ENCODE measurements at places on chromosomes 2 and 18.

DNA sequence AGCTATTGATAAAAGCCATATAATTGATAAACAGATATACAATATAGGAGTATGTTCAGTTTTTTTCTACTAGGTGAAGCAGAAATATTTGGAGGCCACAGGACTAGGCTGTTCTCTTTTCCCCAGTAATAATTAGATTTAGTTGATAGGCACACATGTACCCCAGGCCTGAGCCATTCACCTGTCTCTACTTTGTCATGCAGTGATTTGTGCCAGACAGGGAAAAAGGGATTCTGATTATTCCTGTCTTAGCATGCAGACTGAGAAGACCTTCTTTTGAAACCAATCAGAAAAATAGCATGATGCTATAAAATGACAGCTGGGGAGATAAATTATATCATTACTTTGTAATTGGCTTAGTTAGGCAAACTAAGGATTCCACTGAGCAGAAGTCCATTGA lies 94.3 kb downstream of the DOCK10 start:
- DNase-seq: no peak

DNA sequence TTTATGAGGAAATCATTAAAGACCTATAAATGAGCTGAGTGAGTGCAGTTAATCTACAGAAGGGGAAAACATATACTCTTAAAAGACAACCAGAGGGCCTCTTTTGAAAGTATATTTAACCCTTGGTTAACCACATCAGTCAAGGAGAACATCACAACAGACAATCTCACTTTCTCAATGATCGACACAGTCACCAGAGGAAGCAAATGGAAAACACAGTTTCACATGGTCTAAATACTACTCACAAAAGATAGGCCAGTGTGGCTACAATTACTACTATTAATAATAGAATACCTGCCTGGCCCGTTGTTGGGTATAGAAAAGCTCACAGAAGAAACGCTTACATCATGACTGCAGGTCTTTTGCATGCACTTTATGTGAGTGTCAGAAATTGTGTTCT lies 426.2 kb downstream of the NCKAP5 start:
- DNase-seq: no peak

DNA sequence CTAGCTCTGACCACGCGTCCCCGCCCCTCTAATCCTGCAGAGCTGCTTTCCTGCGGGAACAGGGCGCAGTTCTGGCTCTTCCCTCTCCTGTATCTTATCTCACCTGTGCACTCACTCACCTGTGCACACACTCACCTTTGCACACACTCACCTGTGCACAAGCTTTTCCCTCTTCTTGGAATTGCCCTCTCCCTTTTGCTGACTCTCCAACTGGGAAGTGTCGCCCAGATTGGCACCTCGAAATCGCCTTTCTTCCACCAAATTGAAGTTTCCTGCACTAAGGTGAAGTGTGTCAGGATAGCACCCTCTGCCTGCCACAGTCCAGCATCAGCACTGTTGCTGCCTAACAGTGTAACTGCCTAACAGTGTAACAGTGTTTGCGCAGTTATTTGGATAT lies 566 bp upstream of the CMPK2 start:
- peak; percentile 31 for DNase-seq

- DNase-seq: peak; percentile 65
Measured at GRCh38 chr18:47772374-47773248, 157.8 kb downstream of the SMAD2 start.

DNA sequence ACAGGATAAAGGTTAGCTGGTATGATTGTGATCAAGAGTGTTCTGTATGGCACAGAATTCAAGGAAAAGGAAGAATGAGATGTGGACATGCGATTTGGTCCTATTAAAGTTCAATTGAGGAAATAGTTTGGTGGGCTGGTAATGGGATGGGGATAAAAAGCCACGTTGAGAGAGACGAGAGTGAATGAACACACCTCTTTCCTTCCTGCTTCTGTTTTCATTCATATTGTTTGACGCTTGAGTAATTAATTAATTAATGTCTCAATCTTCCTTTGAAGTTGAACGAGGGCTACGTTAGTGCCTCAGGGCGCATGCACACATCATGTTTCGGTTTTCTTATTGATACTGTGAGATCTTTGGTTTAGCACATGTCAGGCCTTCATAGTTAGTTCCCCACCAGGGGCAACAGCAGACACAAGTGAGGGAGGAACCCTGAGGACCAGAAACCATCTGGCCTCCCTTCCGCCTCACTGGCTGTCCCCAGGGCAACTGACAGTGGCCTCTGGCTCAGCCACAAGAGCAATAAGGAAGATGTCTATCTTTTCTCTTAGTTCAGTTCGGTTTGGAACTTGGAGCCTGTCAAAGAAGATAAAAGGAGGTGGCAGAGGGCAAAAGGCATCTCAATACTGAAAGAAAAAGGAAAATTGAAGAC lies 116.0 kb downstream of the LIPG start:
- DNase-seq: no peak

DNA sequence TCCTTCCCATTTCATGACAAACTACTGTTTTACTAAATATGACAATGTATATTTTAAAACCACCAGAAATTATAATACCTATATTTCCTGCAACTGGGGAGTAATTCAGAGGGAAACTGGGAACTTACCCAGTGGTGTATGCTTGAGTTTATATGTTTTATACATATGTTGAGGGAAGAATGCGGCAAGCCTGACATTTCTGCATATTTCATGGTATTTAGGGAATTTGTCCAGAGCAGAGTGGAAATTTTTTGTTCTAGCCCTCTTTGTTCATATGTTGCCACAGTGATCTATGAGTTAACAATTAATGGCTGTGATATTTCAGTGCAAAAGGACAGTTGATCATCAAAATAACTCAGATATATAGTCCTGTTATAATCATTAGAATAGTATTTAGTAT lies 230.8 kb upstream of the VWC2L start:
- no peak for DNase-seq

GRCh38 chr2:83595121-83595690 lies 863.9 kb downstream of the SUCLG1 start:
- DNase-seq: no peak

DNA sequence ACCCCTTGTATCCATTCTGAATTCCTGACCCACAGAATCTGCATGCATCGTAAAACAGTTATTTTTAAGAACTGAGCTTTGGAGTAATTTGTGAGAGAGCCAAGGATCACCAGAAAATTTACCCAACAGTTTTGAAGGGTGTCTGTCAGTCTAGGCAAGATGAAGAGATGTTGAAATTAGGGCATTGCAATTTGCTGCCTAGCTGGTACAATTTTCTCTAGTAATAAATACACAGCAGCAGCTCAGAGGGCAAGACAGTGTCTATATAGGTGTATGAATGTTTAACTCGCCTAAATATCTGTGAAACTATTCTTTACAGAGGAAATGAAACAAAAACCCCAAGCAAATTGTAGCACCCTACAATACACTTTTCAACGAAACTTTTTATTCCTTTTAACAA lies 377.8 kb upstream of the POU3F3 start:
- DNase-seq: no peak

DNA sequence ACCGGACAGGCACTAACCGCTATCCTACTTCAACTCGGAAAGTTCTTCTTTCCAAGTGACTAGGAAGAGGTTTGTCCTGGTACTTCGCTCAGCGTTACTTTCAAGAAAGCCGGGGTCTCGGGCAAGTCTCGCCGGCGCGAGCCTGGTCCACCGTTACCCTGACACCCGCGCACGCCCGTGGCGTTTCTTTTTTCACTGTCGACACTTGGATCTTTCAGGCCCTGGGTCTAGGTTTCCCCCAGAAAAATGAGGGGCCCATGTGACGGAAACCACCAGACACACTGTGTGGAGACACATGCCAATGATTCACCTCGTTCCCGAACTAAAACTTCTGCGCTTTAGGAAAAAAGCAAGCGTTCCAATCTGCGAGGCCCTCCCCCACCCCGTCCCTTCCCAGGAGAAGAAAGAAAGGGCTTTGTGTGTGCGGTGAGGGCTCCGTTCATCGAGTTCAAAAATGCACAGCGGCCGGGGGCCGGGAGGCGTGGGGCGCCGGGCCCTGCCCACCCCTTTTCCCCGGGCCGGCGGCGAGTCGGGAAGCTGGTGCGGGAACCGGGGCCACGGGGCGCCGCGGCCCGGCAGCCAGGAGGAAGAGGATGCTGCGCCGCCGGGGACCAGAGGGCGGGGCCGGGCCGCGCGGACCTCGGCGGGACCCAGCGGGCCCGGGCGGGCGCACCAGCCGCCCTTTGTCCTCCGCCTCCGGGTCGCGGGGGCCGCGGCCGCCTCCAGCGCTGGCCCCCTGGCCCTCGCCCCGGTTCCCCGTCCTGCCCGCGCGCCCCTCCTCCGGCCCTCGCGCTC lies 2.6 kb downstream of the ZNF521 start:
- DNase-seq: no peak

- no peak for DNase-seq
Measured at GRCh38 chr18:7333025-7333562, 102.2 kb downstream of the LRRC30 start.

- DNase-seq: no peak
Measured at GRCh38 chr18:6452194-6452593, 37.5 kb upstream of the L3MBTL4 start.

GRCh38 chr2:36397728-36398413 lies 42.3 kb downstream of the CRIM1 start:
- no peak for DNase-seq

- no peak for DNase-seq
Measured at GRCh38 chr2:129729011-129729410, 250.5 kb upstream of the RAB6C start.

- DNase-seq: no peak
Measured at GRCh38 chr18:79936641-79937040, 14.8 kb downstream of the SLC66A2 start.

GRCh38 chr2:36789181-36789804 lies 92.8 kb downstream of the VIT start:
- no peak for DNase-seq

- DNase-seq: no peak
Measured at GRCh38 chr2:8086796-8087479, 594.9 kb upstream of the ID2 start.

DNA sequence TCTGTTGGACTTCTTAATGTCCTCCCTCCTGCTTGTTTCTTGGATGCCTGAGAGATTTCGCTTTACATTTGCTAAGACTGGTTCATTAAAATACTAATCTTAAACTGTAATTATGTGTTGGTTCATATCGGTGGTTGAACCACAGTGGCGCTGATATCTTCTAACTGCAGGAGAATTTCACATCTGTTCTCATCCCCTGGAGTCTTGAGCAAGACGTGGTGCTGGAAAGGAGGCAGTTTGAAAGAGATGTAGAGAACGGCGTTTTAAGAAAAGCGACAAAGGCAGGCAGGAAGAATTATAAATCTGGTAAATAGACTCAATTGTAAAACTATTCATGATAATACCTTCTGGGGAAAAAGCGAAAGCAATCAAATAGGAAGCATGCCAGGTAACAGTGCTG lies 79.5 kb downstream of the NXPH2 start:
- DNase-seq: no peak

DNA sequence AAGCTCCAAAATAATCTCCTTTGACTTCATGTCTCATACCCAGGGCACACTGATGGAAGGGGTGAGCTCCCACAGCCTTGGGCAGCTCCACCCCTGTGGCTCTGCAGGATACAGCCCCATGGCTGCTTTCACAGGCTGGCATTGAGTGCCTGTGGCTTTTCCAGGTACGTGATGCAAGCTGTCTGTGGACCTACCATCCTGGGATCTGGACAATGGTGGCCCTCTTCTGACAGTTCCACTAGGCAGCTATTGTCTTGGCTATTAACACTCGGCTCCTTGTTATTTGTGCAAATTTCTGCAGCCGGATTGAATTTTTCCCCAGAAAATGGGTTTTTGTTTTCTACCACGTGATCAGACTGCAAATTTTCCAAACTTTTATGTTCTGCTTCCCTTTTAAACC lies 634.2 kb downstream of the TSN start:
- DNase-seq: no peak

DNA sequence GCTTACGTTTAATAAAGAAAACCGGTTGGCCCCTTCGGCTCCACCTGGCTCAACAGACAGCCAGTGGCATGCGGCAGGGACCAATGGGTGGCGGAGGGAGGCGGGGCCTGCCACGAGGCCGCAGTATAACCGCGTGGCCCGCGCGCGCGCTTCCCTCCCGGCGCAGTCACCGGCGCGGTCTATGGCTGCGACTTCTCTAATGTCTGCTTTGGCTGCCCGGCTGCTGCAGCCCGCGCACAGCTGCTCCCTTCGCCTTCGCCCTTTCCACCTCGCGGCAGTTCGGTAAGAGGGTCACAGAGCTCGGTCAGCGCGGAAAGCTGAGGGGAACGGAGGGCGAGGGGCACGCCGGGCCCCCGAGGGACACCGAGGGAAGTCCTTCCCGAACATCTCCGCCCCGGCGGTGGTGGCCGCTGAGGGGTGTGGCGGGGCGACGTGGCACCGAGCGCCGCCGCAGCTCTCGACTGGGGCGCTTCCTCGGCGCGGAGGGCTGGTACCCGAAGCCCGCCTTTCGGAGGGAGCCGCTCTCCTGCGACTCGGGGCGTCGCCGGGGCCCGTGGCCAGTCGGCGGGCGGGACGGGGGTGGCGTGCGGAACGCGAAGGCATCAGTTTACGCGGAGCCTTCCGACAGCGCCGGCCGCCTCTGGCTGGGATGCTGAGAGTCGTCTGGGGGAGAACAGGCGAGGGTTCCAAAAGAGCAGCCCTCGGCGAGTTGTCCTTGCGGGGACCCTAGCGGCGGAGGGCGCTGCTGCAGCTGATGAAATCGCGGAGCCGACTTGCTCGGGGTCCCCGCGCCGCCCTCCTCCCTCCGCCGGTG lies at the start of gene MTHFD2:
MTHFD2 (plus strand) TSS at position 155 of the 814 bp plus-strand sequence; CDS start at position 182, 27 bp downstream.
- DNase-seq: peak; percentile 90

DNA sequence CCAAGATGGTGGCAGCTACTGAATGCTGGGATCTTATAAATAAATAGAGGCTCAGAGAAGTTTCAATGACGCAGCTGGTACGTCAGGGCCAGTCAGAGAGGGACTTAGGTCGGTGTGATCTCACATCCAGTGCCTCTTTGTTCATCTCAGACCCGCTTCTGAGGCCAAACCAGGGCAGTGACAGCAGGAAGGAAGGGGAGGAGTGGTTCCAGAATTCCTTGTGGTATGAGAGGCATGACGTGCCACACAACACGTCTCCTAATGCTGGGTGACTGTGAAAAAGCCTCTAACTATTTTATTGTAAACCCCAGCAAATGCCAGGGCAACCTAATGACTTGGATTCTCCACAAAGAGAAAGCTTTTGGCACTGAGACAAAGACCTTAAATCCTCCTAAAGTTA lies 423.3 kb downstream of the LPIN1 start:
- no peak for DNase-seq

GRCh38 chr2:167582619-167583018 lies 664.8 kb downstream of the STK39 start:
- DNase-seq: no peak

DNA sequence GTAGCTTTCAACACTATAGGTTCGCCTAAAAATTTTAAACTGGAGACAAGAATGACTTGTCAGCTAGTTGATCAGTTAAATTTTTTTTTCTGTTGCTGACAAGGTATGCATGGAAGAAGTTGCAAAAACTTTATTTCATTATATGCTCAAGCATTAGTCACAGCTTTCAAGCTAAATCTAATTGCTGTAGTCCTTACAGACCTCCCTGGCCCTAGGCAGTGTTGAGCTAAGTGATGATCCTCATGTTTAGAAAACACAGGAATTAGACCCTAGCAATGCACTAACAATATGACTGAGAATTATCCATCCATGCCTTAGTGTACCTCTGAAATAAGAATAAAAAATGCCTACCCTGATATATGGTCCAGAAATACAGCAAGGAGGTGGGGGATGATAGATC lies 253.4 kb downstream of the SP3 start:
- DNase-seq: no peak

Measured in stimulated activated CD4-positive, alpha-beta T cell treated with anti-CD3 and anti-CD28 coated beads, Interleukin-12 subunit alpha, Interleukin-12 subunit beta, amount 100 ng/mL, for 4 hours (primary cell).